ENCODE measurements at places on chromosomes 12 and 14. TPM values are rescaled to one million over a fixed set of nuclear protein-coding genes. Genes with fewer than 3 reads are reported as not detected.

The SOX5 gene
- 7.7 TPM for total RNA-seq

The PPP1CC gene
- 92.2 TPM for total RNA-seq

The PLBD2 gene
- total RNA-seq: 26.5 TPM

The MANSC1 gene
- 0.95 TPM for total RNA-seq

The PIWIL1 gene
- not detected for total RNA-seq

The PALS1 gene
- total RNA-seq: 29.8 TPM

The MYH6 gene
- total RNA-seq: not detected

The PRKAB1 gene
- total RNA-seq: 9.2 TPM

The ACSS3 gene
- 12.2 TPM for total RNA-seq

The PLEKHD1 gene
- total RNA-seq: under 0.01 TPM

The LMO3 gene
- 2.4 TPM for total RNA-seq

The IFNG gene
- total RNA-seq: not detected

The ORAI1 gene
- total RNA-seq: 5.0 TPM

The NAV3 gene
- total RNA-seq: 41.8 TPM

Measured in bronchial smooth muscle cell (primary cell).